Spinal cord (tissue), 10 donors: ENCODE measurements at places on chromosomes 7 and 10. TPM values are rescaled to one million over a fixed set of nuclear protein-coding genes. Genes with fewer than 3 reads are reported as not detected.

DNA sequence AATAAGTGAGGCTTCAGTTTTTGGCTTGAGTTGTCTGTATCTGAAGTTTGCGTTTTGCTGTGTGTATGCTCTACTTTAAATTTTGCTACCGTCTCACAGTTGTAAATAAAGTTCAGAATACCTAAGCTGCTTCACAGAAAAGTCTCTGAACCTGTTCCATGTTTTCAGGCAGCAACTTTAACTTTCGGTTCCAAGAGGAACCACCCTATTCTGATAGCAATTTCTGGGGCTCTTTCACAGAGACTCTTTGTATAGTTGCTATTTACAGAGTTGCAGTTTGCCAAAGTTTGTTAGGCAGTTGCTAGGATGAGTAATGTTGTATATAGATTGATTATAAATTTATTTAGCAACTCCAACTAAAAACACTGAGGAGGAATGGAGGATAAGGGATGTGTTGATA lies 5.7 kb downstream of the FAM221A start:
- DNase-seq, result no peak

The UNCX gene
- polyA plus RNA-seq, result 3.7 TPM

DNA sequence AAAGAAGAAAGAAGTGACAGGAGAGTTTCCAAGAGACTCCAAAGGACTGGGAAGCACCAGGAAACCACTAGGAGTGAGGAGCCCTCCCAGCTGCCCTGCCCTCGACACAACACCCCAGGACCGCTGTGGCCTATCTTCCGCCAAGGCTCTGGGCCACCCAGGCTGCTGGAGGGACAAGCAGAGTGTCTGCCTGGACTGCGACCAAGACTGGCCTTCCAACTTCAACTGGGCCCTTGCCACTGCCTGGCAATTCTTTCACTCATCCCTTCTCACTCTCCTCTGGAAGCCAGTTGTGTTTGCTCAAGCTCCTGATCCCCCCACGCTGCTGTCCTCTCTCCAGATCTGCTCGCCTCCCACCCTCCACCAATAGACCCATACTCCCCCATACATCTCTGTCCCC lies 10.2 kb downstream of the KIAA1549 start:
- DNase-seq, result no peak

DNA sequence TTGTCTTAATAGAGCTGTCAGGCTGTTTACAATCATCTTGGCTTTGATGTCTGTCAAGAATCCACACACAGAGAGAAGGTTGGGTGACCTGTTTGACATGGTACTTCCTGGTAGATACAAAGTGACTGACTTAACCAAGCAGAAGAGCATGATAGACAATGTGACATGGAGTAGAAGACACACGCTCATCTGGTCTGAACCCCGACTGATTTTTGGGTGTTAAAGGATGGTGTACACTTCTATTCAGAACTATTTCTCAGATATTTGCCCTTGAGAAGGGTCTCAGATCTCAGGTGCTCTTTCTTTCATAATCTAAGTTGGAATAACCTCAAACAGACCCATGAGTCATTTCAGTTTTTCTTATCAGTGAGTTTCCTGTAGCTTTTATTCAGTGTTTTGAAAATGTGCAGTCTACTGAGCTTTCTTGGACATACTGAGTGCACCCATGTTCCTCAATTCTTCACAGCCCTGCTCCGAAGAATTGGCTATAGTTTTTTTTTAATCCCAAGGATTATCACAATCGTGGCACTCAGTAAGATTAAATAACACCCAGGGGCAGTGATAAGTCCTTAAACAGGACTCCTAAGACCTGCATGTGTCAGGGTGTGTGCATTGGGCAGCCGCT lies 46.4 kb upstream of the NXPH1 start:
- DNase-seq, result no peak

DNA sequence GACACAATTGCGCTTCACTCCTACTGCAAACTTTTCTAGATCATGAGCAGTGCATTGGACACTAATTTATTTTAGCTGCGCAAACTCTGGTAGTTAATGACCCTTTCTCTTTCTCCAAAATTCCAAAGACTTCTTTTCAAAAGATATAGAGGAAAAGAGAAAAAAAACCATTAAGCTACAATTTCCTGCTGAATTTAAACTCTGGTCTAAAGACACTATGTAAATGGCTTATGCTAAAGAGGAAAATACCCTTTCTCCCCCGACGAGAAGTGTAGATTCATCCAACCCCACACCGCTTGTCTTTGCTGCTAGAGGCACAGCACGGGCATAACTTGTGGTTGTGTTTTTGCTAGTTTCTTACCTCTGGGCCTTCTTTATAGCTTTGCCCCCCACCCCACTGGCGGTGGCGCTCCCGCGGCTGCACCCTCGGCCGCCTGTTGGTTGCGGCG lies 84.1 kb downstream of the SNX10 start:
- DNase-seq, result no peak

The ABCB1 gene
- 18.5 TPM for polyA plus RNA-seq

DNA sequence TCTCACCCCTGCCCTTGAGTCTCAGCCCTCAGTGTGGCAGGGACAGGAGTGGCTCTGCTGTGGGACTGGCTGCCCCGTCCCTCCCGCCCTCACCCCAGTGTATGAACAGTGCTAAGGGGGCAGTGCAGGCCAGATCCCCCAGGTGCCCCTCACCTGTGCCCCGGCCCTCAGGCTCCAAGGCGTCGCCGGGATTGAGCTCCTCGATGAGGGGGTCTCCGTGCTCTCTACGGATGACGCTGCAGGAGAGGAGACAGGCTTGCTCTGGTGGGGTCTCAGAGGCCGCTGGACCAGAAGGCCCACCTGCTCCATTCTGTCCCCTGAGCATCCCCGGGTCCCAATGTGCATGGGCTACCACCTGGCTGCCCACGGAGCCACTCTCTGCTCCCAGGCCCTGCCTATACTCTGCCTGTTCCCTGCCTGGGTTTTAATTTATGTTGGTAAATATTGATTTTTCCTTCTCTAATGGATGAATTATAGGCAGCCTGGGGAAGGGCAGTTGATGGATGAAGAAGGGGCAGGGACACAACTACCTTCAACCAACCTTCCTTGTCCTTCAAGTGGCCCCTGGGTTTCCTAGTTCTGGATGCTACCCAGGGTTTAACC lies 47.2 kb downstream of the GOLGA7B start:
- no peak for DNase-seq

The SPDYE6 gene
- 16.4 TPM for polyA plus RNA-seq

The AKR1C2 gene
- polyA plus RNA-seq, result 58.3 TPM

- DNase-seq, result no peak
Measured at GRCh38 chr10:58305821-58306220, 29.0 kb upstream of the UBE2D1 start.

GRCh38 chr7:152344253-152344652 lies 91.5 kb downstream of the KMT2C start:
- DNase-seq, result no peak

DNA sequence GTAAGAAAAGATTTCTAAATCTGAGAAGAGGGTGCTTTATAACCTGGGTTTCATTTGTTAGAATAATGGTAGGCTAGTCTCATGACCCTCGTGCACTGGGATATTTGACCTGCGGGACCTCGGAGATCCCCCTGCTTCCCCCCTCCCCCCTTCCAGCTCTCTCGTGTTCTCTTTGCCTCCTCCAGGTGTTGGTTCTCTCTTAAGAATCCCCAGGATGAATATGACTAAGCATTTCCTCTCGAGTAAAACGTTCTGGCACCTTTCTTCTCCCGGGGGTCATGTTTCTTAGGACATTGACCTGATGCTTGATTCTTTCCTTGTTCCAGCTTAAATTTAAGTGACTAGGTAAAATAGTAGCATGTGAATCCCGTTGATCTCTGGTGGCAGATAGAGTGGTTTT lies 71.2 kb downstream of the SHH start:
- DNase-seq, result no peak

GRCh38 chr10:124172181-124172916 lies 79.0 kb upstream of the CHST15 start:
- DNase-seq, result peak; percentile 56

GRCh38 chr10:65827359-65827758 lies 1098.5 kb upstream of the LRRTM3 start:
- DNase-seq, result no peak

- DNase-seq, result no peak
Measured at GRCh38 chr10:112728997-112729396, 221.1 kb upstream of the TCF7L2 start.

- DNase-seq, result no peak
Measured at GRCh38 chr7:44580945-44581878, 819 bp downstream of the TMED4 start.

The HSPA12A gene
- polyA plus RNA-seq, result 69.4 TPM

- DNase-seq, result no peak
Measured at GRCh38 chr7:116710764-116711452, 38.9 kb downstream of the MET start.

DNA sequence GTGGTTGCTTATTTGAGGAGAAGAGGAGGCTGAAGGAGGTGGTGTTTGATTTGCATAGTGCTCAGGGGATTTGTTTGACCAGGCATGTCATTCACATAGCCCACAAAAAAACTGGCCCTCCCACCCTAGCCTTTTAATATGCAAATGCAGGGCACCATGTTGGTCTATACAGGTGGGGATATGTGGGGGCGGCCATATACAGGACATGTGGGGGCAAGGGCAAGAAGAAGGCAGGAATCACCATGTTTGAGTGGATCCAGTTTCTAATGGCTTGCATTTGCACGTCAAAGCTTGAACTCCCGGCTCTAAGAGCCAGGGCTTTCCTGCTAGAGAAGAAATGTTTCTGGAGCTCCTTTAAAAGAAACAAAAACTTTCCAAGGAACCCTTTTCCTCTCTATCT lies 541.0 kb downstream of the ZWINT start:
- no peak for DNase-seq

- DNase-seq, result no peak
Measured at GRCh38 chr7:150972023-150972468, 6.1 kb downstream of the KCNH2 start.

DNA sequence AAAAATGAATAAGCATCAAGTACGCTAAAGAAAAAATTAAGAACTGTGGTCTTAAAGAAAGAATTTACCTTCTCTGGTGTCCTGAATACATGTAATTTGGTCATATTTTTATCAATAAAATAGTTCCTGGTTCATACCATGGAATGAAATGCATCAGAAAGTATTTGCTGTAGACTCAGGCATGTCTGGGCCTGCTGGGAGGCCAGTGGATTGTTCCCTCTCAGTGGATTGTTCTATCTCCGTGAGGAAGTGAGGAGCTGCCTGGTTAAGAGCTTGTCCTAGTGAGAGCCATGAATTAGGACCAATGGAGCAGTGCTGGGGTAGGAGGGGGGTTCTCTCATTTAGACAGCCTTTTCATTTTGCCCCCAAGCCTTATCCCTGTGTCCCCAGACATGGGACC lies 211.7 kb upstream of the HABP2 start:
- DNase-seq, result no peak

DNA sequence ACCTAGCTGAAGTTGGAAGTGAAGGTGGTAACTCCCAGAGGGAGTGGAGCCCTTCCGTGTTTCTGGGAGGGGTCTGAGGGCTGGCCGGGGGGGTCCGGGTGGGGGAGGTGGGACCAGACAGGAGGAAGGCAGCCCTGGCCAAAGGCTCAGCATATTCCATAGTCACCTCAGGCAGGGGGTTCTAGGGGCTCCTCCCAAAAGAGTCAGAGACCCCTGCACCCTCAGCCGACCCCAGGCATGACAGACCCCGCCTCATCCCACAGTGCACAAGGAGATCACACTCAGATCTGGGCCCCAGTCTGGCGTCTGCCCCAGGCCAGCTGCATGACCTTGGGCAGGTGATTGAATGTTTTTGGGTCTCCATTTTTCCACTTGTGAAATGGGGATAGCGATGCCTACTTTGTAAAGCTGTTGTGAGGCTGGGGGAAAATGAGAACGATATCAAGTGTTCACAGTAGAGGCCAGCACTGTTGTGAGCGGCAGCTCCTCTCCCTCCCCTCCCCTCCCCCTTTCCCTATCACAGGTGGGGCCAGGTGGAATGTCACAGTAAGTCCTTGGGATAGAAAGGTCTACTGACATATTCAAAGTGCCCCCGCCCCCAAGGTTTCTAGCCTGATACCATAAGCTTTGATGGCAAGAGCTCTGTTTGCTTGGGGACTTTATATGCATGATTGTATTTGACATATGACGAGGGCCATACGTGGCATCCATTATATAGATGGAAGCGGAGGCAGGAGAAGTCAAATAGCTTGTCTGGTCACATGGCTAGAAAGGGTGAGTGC lies 33.3 kb downstream of the DNAJB12 start:
- no peak for DNase-seq

- DNase-seq, result no peak
Measured at GRCh38 chr10:101217450-101218281, 11.6 kb downstream of the LBX1 start.

GRCh38 chr10:122276611-122277208 lies 5.6 kb downstream of the BTBD16 start:
- DNase-seq, result no peak

DNA sequence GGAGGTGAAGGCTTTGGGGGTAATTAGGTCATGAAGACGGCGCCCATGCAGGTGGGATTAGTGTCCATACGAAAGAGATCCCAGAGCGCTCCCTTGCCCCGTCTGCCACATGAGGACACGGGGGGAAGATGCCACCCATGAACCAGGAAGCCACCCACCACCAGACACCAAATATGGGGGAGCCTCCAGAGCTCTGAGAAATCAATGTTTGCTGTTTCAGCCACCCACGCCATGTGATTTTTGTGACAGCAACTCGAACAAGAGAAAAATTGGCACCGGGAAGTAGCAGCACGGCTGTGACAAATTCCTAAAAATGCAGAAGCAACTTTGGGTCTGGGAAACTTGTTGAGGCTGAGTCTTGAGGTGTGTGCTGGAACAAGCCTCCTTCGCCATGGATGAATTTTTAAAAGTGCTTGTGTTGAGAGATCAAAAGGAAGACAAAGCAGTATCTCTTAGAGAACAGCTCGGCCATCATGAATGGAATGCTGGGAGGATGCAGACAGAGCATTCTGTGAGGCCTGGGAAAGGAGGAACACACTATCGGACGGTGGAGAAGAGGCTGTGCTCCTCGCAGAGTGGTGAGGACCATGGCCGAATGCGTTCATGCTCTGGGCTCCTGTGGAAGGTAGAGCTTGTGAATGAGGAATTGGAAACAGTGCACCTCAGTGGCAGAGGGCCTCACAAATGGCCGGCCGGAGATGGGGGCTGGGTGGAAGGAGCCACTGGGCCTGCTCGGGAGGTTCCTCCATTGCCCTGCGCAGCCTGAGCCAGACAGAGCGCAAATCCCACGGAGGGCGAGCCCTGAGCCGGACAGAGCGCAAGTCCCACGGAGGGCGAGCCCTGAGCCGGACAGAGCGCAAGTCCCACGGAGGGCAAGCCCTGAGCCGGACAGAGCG lies 277.5 kb downstream of the PTPRN2 start:
- no peak for DNase-seq

DNA sequence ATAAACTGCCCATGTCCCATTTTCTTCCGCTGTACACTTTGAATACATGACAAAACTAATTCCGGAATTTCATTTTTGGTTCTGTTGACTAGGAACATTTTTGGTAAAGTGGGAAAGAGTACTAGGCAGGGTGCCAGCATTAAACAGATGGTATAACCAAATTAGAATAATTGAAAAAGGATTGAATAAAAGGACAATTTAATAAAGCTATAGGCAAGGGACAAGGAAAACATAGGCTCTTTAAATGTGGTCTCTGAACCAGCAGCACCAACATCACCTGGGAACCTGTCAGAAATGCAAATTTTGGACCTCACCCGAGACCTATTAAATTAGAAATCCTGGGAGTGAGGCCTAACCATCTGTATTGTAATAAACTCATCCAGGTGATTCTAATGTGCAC lies 376.9 kb downstream of the LRRTM3 start:
- no peak for DNase-seq

- no peak for DNase-seq
Measured at GRCh38 chr7:16652888-16653287, 6.9 kb downstream of the BZW2 start.
